ENCODE measurements at places on chromosomes 2 and 18.
A peak's percentile ranks its signal among the peaks of the same experiment; 100 is the strongest.

DNA sequence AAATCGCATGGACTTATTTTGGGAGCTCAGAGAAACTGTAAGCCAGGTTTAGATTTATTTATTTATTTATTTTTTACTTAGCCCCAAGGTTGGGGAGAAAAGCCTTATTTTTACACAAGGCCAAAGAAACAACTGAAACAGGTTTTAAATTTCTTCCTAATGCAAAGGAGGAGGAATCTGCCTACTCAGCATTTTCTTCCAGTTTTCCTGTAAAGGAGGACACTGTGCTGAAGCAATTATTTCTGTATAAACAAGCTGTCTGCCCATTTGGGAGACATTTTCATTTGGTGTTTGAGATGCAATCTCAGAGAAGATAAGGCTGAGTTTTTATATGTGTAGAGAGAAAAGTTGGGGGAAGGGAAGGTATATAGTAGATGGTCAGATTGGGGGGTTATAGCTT is 125.0 kb downstream of the ETAA1 start:
- DNase-seq, result no peak

- no peak for DNase-seq
Observed at GRCh38 chr2:120369250-120369649, 23.3 kb downstream of the INHBB start.

DNA sequence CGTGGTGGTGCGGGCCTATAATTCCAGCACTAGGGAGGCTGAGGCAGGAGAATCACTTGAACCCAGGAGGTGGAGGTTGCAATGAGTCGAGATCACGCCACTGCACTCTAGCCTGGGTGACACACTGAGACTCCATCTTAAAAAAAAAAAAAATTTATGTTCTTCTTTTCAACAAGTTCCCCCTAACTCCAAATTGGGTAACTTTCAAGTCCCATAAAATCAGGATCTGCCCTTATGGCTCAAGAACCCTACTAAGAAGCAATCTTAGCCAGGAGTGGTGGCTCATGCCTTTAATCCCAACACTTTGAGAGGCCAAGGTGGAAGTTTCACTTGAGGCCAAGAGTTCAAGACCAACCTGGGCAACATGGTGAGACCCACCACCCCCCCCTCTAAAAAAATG is 30.3 kb upstream of the TLK1 start:
- DNase-seq, result no peak

DNA sequence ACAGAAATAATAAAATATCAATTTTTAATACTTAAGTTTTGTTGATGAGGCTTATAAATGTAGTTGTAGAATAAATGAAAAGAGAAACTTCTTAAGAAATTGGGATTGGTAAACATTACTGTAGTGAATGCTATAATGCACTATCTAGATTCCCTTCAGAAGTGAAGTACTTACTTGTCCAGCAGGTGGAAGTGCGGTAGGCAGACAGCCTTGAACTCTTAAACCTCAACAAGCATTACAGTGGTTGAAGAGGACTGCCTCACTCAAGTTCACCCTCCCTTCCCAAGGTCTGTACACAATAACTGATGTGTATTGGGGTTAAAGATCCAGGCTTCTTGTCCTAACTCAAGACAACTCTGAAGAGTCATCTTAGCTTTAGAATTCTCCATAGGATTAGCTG is 931.0 kb upstream of the LRRTM1 start:
- DNase-seq, result no peak

DNA sequence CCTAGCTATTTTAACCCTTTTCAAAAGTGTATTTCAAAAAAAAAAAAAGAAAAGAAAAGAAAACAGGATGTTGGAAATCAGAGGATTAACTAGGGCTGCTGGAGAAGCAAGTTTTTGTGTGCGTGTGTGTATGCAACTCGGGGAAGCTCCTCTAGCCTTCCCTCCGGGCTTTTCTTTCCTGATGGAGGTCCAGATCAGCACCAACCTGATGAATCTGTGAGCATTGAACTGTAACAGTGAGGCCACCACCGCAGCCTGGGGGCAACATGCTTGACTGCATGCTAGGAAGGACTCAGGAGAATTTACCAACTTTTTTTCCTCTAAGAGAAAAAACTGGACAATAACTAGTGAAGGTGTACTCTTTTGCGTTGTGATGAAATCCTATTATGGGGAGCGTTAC is 2.3 kb downstream of the OBSL1 start:
- no peak for DNase-seq

GRCh38 chr2:215973954-215974699 is 39.2 kb downstream of the MREG start:
- peak; percentile 76 for DNase-seq

GRCh38 chr18:13623348-13623747 is 103.0 kb downstream of the FAM210A start:
- no peak for DNase-seq

DNA sequence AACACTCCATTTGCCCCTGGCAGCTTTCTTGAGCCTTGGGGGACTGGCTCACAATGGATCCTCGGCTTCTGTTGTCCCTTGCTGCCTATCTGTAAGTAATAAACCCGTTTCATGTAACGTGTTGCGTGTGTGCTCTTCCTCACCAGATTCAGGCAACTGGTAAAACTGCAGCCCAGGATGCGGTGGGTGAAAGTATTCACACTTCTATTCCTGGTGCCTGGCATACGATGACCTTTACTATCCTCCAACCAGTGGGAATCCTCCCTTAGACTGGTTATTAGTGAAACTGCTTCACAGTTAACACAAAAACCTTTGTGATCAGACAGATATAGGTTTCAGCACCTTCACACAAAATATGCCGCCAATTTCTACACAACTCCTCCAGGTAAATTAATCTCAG is 13.6 kb upstream of the ICA1L start:
- no peak for DNase-seq

DNA sequence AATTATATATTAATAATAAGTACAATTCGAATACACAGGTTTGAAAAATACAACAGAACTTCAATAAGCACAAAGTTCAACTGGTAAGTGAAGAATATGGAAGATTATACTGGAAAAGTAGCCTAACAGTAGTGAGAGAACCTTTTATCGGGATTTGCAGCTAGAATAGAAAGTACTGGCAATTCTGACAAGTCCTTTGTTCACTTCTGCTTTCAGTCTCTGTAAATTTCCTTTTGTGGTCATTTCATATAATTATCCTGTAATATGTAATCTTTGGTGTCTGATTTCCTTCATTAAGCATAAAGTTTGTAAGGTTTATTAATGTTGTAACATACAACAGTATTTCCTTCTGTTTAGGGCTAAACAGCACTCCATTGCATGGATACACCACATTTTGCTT is 67.2 kb downstream of the CUL3 start:
- peak; percentile 17 for DNase-seq

- no peak for DNase-seq
Observed at GRCh38 chr2:212416086-212416485, 122.5 kb downstream of the ERBB4 start.

DNA sequence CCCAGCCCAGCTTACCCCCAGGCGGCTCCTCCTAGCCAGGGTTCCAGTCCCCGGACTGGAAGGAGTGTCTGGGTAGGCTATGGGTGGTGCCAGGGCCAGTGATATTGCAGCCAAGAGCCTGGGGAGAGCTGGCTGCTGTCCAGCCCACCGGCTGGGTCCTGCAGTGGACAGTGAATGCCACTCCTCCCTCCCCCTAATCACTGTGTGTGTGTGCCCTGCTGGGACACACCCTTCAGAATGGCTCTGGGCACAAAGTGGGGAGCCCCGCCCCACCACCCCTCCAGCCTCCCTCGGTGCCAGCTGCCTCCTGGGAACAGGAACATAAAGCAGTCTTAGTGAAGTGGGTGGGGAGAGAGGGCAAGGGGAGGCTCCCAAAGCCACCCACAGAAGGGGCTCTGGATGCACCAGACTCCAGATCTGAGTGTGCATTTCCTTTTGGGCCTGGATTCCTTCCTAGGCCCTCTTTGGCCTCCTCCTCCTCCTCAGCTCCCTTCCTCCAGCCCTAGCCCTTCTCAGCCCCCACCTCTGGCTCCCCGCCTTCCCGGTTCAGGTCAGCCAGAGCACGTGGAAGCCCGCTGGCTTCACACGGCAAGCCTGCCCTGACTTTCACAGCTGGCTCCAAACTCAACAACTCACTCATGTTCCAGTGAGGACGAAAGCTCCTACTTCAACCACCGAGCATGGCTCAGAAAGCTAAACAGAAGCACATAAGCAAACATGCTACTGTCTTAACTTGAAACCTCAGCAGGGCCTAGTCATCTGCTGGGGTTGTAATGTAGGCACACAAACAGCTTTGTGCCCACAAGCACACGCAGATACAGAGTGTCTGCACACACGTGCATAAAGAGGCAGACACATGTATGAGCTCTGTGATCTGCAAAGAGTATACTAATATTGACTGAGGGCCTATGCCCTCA is 209.2 kb upstream of the SMAD2 start:
- DNase-seq, result no peak

GRCh38 chr2:119407430-119408220 is 24.0 kb upstream of the TMEM37 start:
- DNase-seq, result peak; percentile 71

- no peak for DNase-seq
Observed at GRCh38 chr2:10922307-10923007, 10.7 kb downstream of the KCNF1 start.

DNA sequence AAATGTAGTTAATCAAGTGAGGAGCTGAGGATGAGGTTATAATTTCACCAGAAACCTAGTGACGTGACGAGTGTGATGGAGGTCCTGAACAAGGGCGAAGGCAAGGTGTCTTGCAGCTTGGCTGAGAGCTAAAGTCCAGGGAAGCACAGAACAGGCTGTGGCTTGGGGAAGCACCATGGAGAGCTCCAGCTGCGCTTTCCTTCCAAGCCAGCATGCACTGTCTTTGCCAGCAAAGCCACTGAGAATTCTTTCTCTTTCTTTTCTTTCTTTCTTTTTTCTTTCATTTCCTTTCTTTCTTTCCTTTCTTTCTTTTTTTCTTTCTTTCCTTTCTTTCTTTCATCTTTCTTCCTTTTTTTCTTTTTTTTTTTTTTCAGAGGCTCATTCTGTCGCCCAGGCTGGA is 239.3 kb downstream of the FBXO15 start:
- DNase-seq, result peak; percentile 65

DNA sequence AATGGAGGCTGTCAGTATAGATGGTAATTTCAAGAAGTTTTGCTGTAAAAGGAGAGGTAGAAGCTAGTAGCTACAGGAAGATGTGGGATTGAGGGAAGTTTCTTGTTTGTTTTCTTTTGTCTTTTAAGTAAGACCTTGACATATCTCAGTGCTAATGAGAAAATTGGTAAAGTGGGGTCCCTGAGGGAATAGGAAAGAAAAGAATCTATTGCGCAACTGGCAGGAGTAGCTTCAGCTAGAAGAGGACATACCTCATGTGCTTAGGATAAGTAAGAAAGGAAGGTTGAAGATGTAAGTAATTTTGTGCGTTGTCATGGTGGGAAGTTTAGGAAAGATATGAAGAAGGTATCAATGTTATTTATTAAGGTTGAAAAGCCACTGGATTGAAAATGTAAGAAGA is 8.4 kb upstream of the IKZF2 start:
- no peak for DNase-seq

DNA sequence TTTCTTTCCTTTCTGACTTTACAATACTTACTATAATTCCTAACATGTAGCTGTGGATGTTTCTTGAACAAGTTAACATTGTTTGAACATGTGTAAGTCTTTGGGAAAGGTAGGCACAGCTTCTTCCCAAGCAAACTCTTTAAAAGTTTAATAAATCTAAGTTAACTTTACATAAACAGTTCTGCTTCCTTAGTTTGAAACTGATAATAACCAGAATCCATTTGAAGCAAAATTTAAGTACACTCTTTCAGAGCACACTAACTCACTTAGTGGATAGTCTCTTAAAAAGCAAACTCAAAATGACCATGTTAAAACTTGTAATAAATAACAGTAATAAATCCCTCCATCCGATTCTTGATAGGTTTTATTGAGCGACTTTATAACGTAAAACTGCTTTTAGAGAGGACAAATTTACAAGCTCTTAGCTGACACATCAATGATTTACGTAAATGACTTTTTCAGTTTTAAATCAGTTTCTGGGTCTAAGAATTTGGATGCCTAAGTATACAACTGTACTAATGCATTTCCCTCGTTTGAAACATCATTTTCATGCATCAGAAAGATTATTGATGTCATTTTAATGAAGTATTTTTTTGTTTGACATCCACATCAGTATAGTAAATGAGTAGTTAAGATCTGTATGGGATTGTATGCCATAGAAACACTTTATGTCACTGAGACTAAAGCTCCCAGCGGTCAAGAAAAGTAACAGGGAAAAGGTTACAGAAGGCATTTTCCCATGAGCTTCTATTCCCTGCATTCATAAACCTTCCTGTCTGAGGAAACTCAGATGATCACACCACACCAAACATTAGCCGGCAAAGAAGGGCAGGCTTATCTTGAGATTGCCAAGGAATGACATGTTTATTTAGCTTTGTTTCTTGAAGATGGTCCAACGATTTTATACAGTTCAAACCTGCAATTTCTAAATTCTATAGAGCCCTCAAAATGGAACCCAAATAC is 67.5 kb downstream of the PDE1A start:
- no peak for DNase-seq

- no peak for DNase-seq
Observed at GRCh38 chr2:45207101-45207500, 197.8 kb upstream of the SIX2 start.

DNA sequence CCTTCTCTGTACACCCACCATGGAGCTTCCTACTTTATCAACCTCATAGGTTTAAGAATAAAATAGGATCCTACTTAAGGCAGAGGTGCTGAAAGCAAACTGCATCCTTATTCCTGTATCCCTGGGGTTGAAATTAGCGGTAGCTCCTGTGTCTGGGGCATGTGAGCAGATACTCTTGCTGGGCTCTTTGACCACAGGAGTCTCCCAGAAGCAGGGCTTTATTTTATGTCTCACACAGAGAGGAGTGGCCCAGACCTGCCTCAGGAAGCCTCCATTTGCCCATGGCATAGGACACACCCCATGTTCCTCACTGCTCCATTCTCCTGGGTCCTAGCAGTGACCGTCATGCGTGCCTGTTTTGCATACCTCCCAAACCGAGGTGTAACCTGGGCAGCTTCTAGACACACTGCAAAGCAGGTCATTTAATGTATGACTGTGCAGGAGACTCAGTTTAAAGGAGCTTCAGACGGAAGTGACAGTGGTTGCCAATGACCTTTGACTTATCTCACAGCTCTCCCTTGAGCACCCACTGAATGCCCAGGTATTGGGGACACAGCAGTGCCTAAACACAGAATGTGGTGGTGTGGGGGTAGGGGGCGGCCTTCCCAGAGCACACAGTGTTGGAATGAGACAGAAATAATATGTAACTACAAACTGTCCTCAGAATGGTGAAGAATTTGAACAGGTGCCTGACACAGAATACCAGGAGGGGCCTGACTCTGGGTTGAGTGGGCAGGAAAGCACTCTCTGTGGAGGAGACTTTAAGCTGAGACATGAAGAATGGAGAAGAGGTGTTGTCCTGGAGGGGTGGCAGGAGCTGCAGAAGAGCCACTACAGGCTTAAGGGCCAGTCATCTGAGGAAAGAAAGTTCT is 3.7 kb downstream of the TMEM37 start:
- no peak for DNase-seq
